ENCODE measurements at places on chromosomes 16 and 17.

- DNase-seq, result no peak
Measured at GRCh38 chr17:81221371-81221841, 1.4 kb downstream of the CEP131 start.

DNA sequence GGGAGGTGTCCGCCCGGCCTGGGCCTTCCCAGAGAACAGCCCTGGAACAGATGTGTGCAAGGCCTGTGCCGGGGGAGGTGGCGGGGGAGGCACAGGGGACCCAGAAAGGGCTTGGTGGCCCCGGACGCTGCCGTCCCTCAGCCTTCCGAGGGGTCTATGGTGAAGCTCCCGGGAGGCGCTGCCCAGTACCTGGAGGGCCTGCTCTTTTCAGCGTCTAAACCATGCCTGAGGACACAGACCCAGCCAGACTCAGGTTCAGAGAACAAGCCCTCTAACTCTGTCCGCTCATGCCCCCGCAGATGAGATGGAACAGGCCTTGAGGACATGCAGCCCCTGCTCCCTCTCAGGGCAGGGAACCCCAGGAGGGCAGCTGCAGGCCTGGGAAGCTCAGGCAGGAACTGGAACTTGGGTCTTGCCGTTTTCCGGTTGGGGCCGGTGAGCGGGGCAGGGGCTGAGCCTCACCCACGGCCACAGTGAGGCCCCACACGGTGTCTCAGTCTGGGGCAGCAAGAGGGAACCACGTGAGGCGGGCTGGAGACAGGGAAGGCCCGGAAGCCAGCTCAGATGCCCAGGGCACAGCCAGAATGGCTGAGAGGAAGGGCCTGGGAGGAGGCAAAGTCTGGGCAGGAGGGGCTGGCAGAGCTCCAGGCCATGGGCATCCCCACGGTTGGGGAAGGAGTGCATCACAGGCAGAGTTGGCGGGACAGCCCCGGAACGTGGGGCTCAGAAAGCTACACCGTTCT is 12.5 kb downstream of the SLC16A3 start:
- DNase-seq, result no peak

DNA sequence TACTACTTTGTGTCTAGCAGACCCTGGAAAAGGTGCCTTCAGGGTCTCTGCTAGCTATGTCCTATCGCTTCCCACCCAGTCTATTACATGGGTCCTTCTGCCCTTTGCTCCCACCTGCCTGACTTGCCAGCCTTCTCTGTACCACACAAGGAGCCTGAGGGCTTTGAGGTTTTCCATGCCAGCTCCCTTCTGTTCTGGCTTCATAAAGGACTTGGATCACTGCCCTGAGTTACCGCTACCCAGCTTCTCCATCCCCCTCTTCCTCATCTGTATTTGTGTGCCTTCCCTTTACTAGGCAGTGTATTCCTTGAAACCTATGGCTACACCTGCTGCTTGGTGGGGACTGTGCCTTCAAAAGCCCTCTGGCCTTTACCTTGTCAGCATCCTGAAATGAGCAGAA is 19.6 kb upstream of the LLGL1 start:
- no peak for DNase-seq

- no peak for DNase-seq
Measured at GRCh38 chr17:35376245-35376644, 2.8 kb upstream of the SLFN11 start.

GRCh38 chr17:17402558-17402957 is 74.2 kb upstream of the MED9 start:
- no peak for DNase-seq

GRCh38 chr16:77790912-77791311 is 2.5 kb downstream of the VAT1L start:
- DNase-seq, result no peak

- DNase-seq, result no peak
Measured at GRCh38 chr16:77991701-77992100, 30.6 kb upstream of the CLEC3A start.

DNA sequence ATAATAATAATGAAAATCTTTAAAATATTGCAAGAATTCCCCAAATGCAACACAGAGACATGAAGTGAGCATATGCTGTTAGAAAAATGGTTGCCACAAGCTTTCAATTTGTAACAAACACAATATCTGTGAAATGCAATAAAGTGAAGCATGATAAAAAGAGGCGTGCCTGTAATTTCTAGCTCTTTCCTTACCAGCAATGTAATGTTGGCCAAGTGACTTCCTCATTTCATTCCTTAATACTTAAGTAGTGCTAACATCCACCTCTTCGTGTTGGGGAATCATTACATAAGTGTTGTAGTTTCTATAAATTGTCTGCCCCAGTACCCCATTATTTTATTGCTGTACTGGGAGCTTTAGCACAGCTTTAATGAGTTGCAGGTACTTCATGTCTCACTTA is 1192.0 kb upstream of the CDH8 start:
- no peak for DNase-seq

- DNase-seq, result no peak
Measured at GRCh38 chr17:34793231-34793908, 167.9 kb downstream of the CCT6B start.

All from activated CD4-positive, alpha-beta T cell treated with anti-CD3 and anti-CD28 coated beads, Interleukin-2, amount 10 ng/mL, durations not matched to agents 7 days and 5 days (primary cell).